ENCODE measurements at places on chromosomes 5 and 9. TPM values are rescaled to one million over a fixed set of nuclear protein-coding genes. Genes with fewer than 3 reads are reported as not detected.
A peak's percentile ranks its signal among the peaks of the same experiment; 100 is the strongest.

The BTNL8 gene
- total RNA-seq, result not detected

The PCDHA9 gene
- total RNA-seq, result not detected

The SNX24 gene
- total RNA-seq, result 4.0 TPM

The TLR4 gene
- not detected for total RNA-seq

The FOXD4L5 gene
- total RNA-seq, result 0.07 TPM

The FOXE1 gene
- 0.07 TPM for total RNA-seq

The SPATA31C1 gene
- not detected for total RNA-seq

GRCh38 chr9:138115506-138115905 is 237.9 kb downstream of the CACNA1B start:
- no peak overlapping the region for H3K27ac ChIP-seq
- no peaks in the 10 kb centered on the region for H3K4me1 ChIP-seq
- H3K36me3 ChIP-seq, result no peaks in the 10 kb centered on the region
- no peak for DNase-seq

- H3K27ac ChIP-seq, result no peak overlapping the region
- no peaks in the 10 kb centered on the region for H3K4me1 ChIP-seq
- no peaks in the 10 kb centered on the region for H3K36me3 ChIP-seq
- DNase-seq, result no peak
- no peak overlapping the region for H3K4me3 ChIP-seq
- peaks cover 3% of the 10 kb centered on the region for H3K27me3 ChIP-seq
These were observed 199.6 kb downstream of the GAS1 start for GRCh38 chr9:86747711-86748110.

GRCh38 chr5:90982576-90982975 is 400.5 kb downstream of the ARRDC3 start:
- no peaks in the 10 kb centered on the region for H3K4me1 ChIP-seq
- no peak overlapping the region for H3K27ac ChIP-seq
- no peak for DNase-seq
- no peak overlapping the region for H3K4me3 ChIP-seq
- H3K27me3 ChIP-seq, result no peaks in the 10 kb centered on the region

GRCh38 chr9:74277532-74277931 is 219.6 kb upstream of the RORB start:
- peak; percentile 7 for DNase-seq
- no peak overlapping the region for H3K27ac ChIP-seq
- H3K4me3 ChIP-seq, result no peak overlapping the region
- H3K36me3 ChIP-seq, result no peaks in the 10 kb centered on the region

DNA sequence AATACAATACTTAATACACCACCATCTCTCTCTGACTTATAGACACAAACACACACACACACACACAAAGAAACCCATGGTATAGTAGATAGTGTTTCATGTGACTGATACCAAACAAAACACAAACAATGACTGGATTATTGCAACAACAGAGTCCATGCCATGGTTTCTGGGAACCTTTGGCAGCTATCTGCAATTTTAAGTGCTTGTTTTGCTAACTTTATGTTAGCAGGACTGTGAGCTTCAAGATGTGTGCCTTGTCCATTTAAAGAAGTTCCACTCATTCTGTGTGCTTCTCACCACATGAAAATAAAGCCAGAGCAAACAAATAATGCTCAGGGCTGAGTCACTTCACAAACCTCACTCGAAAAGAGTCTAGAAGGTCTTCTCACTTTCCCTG is 15.1 kb upstream of the LURAP1L start:
- DNase-seq, result no peak
- no peaks in the 10 kb centered on the region for H3K4me1 ChIP-seq
- H3K27me3 ChIP-seq, result no peaks in the 10 kb centered on the region

DNA sequence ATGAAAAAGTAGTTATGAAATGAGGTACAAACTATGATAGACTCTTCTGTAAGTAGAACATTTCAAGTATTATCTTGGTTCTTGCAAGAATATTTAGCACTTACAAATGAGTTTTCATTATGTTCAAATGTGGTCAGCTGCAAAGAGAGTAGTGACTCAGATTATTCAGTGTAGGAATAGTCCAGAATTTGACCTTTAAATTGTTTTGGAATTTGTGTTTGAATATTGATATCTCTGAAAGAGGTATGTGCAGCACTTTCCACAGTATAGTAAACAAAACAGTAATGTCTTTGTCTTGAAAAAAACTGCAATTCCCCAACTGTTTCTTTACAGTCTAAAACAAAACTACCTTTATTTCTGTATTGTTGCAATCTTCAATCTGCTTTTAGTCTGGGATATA is 56.1 kb downstream of the WDR70 start:
- no peaks in the 10 kb centered on the region for H3K27me3 ChIP-seq
- H3K36me3 ChIP-seq, result peaks cover 8% of the 10 kb centered on the region
- H3K4me1 ChIP-seq, result peaks cover 10% of the 10 kb centered on the region
- no peak overlapping the region for H3K27ac ChIP-seq

DNA sequence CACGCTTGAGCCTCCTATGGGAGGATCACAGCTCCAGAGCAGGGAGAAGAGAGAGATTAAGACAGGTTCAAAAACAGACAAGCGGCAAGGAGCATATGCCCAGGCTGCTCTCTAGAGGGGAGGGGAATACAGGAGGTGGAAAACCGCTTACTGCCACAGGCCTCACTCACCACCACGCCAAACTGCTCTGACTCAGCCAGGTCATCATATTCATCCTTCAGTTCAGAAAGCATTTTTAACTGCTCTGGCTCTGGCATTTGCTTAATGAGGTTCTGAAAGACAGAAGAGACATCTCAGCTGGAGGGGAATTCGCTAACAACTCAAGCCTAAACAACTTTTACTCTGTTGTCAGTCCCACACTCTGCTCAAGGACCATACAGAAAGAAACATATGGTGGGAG is 40.1 kb downstream of the PCDHGC5 start:
- peak overlapping the region; percentile 11 for H3K27ac ChIP-seq
- no peaks in the 10 kb centered on the region for H3K4me1 ChIP-seq
- no peak for DNase-seq

DNA sequence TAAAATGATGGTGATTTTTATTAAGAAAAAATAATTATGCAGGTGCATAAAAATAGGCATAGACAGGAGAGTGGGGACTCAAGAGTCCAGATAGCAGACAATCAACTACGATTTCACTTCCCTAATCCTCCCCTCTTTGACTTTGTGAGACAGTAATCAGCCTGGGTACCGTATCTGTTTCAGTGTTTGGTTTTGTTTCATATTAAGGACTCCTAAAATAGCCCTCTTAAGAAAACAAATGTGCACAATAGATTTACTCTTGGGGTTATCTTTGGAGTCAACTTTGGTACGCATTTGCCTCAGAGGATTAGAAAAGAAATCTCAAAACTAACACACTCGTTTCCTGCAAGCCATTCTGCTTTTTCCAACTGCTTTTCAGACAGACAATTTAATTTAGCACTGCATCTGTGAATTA is 96.3 kb downstream of the ZNF608 start:
- H3K4me1 ChIP-seq, result peaks cover 26% of the 10 kb centered on the region
- no peaks in the 10 kb centered on the region for H3K36me3 ChIP-seq
- H3K27ac ChIP-seq, result no peak overlapping the region
- no peak for DNase-seq
- peaks cover 34% of the 10 kb centered on the region for H3K27me3 ChIP-seq
- peak overlapping the region; percentile 37 for H3K4me3 ChIP-seq

DNA sequence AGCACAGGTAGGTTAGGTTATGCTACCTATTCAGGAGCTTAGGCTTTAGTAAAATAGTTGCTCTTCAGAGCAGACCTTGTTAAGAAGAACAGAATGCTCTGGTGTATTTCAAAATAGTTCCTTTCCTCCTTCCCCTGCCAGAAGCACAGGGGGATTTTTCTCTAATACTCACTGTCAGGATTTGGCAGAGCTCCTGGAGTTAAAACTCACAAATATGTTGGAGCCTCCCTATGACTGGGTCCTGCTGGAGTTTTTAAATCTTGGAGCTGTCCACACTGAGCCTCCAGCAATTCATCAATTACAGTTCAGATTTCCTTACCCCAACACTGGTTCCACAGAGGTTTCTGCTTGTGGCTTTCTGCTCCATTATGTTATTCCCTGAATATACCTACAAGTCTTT is 1233.8 kb upstream of the WWC1 start:
- no peaks in the 10 kb centered on the region for H3K27me3 ChIP-seq
- no peak overlapping the region for H3K27ac ChIP-seq
- no peak for DNase-seq
- no peaks in the 10 kb centered on the region for H3K4me1 ChIP-seq

DNA sequence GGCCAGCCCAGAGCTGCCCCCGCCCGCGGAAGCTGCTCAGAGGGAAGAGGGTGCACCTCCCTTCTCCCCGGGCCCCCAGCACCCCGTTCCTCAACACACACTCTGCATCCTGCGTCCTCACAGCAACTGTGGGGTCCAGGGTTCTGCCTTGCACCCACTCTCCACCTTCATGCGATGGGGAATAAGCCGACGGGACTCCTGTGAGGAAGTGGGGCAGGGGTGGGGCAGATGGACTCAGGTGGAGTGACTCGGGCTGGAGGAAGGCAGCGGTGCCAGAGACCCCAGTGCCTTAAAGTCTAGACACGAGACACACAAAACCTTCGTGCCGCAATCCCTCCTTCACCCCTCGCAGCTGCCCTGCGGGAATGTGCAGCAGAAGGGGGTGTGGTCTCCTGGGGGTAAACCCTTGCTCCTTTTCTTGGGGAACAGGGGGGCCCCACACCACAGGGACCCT is 8.6 kb downstream of the BRD3 start:
- no peaks in the 10 kb centered on the region for H3K27me3 ChIP-seq
- H3K36me3 ChIP-seq, result no peaks in the 10 kb centered on the region
- H3K4me3 ChIP-seq, result no peak overlapping the region
- H3K4me1 ChIP-seq, result peaks cover 35% of the 10 kb centered on the region

- no peak for DNase-seq
- H3K27me3 ChIP-seq, result no peaks in the 10 kb centered on the region
- peaks cover 31% of the 10 kb centered on the region for H3K4me1 ChIP-seq
These were observed 9.8 kb downstream of the RACK1 start for GRCh38 chr5:181233801-181234454.

All from activated CD4-positive, alpha-beta T cell treated with anti-CD3 and anti-CD28 coated beads for 36 hours (primary cell).